ENCODE measurements at places on chromosomes 1 and 21. TPM values are rescaled to one million over a fixed set of nuclear protein-coding genes. Genes with fewer than 3 reads are reported as not detected.

The FLG2 gene
- not detected for total RNA-seq

The TXLNA gene
- total RNA-seq, result 53.9 TPM

The AGL gene
- total RNA-seq, result 28.4 TPM

The HHIPL2 gene
- 2.0 TPM for total RNA-seq

The TMEM82 gene
- total RNA-seq, result not detected

GRCh38 chr1:27097484-27097917, 57.4 kb downstream of the SLC9A1 start:
- H3K36me3 ChIP-seq, result no peaks in the 10 kb centered on the region
- peak; percentile 73 for DNase-seq
- no peak overlapping the region for H3K27ac ChIP-seq
- H3K27me3 ChIP-seq, result no peaks in the 10 kb centered on the region

DNA sequence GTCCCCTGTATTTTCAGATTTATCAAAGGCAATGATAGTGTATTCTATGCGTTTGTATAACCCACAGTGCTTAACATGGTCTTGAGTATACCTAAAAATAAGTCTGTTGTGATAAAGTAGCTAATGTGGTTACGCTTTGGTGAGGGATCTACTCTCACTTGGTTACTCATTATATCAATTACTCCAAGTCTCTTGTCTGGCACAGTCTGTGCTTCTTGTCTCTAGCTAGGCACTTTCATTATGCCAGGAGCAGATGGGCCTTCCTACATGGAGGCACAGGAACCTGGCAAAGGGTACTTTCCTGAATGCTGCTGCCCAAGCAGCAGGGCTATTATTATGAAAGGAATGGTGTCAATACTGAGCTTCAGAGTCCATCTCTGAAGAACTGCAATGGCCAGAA, 4.2 kb upstream of the PTPN22 start:
- no peak overlapping the region for H3K27ac ChIP-seq
- H3K4me1 ChIP-seq, result peaks cover under 1% of the 10 kb centered on the region
- no peaks in the 10 kb centered on the region for H3K27me3 ChIP-seq
- no peaks in the 10 kb centered on the region for H3K36me3 ChIP-seq
- no peak for DNase-seq

The JAM2 gene
- total RNA-seq, result 5.3 TPM

DNA sequence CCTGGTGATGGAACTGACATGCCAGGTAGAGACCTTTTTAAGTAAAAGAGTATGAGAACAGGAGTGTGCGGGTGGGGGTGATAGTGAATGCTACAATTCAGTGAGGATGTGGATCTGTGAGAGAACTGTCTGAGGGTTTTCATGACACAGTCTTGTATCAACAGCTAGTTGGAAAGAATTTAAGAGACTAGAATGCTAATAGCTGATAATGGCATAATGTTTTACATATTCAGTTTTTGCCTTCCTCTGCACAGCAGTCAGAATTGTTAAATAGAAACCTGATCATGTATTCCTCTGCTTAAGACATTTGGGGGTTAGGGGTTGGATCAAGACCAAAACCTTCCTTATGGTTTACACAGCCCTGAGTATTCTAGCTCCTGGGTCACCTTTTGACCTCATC, 152.8 kb upstream of the ZRANB2 start:
- H3K36me3 ChIP-seq, result no peaks in the 10 kb centered on the region
- no peaks in the 10 kb centered on the region for H3K27me3 ChIP-seq
- no peak for DNase-seq

The IFNLR1 gene
- total RNA-seq, result 6.1 TPM

GRCh38 chr1:119600976-119601375, 47.1 kb downstream of the ZNF697 start:
- H3K27me3 ChIP-seq, result no peaks in the 10 kb centered on the region
- H3K27ac ChIP-seq, result no peak overlapping the region
- no peak overlapping the region for H3K4me3 ChIP-seq
- no peaks in the 10 kb centered on the region for H3K4me1 ChIP-seq
- DNase-seq, result no peak
- no peaks in the 10 kb centered on the region for H3K36me3 ChIP-seq

DNA sequence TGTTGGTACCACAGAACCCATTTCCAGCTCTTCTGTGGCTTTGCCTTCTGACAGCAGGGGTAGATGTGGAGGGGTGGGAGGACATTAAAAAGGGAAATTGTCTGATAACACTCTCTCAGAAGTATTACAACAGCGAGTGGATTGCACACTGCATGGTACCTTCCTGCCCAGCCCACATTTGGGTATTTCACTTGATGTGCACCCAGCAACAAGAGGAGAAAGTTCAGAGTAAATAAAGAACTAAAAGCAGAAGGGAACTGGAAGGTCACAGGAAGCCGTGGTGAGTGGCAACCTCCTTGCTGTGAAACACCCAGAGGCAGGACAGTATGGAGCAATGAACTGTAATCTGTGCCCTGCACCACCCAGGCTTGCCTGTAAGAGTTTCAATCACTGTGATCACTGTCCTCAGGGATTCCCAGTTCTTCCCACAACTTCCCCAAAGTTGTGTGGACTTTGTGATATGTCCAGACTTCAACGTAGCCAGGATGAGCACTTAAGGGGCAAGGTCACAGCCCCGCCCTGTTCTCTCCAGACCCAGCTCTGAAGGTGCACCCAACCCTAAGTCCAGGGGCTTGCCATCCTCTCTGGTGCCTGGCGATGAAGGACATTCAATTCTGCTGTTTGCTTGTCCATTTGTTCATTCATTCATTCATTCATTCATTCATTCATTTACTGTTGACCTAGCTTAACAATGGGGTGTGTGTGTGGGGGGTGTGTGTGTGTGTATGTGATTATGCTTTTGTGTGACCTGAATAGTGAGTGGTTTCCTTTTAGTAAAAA, 18.7 kb upstream of the F5 start:
- H3K4me3 ChIP-seq, result no peak overlapping the region
- no peaks in the 10 kb centered on the region for H3K27me3 ChIP-seq
